ENCODE measurements at places on chromosomes 5 and 9. TPM values are rescaled to one million over a fixed set of nuclear protein-coding genes. Genes with fewer than 3 reads are reported as not detected.

Gene LHX3
- total RNA-seq, result not detected

Gene C9orf78
- total RNA-seq, result 36.6 TPM

Gene IFNA14
- not detected for total RNA-seq

Gene UNC13B
- total RNA-seq, result 20.4 TPM

Gene FRMD3
- 13.8 TPM for total RNA-seq

Gene CFAP157
- total RNA-seq, result not detected

Gene TAF11L5
- not detected for total RNA-seq

DNA sequence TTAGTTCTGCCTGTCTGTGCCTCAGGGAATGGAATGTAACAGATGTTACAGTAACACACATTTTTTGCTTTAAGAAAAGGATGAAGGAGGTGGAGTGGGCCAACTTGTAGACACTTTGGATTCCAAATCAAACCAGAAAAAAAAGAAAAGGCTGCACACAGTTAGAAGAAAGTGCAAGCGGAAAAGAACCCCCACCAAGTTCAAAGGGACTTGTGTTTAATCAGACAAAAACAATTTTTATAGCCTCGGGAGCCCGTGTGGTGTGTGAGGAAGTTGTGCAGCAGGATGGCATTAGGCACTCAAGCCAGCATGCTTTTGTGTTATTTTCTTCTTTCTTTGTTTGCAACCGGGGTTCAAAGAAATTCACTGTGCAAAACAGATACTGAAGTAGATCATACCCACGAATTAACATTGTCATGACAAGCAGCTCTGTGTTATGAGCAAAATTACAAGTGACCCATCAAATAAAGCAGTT is 189.5 kb downstream of the SEMA5A start:
- no peak for DNase-seq

DNA sequence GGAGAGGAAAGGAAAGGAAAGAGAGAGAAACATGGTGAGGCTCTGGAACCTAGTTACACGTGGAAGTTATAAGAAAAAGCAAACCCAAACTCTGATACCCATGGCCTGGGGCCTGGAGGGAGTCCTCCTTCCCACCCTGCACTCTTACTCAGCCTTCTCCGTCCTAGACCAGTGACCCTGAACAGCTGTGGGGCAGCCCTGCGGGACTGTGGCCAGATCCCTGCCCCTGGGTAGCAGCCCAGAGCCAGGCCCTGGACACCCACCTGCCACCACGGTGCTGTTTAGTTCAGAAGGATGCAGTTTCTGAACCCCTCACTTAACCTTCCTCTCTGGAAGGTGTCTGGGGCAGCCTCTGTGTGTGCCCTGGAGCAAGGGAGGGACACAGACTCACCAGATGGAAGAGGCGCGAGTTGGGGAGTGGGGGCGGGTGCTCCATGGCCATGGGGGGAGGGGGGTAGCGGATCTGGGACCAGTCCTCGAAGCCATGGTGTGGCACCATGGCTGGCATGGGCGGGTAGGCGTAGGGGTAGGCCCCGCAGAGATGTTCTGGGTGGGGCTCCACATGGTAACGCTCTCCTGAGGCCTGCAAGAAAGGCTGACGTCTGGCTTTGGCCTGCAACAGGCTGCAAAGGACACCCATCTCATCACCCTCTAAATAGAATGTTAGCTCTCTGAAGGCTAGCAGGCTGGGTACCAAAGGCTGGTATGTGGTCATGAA is 13.0 kb downstream of the GPX3 start:
- DNase-seq, result no peak

- DNase-seq, result no peak
These were observed 1211.0 kb upstream of the CDH6 start for GRCh38 chr5:29982457-29982856.

GRCh38 chr5:179975713-179976134 is 68.0 kb upstream of the TBC1D9B start:
- DNase-seq, result no peak

- DNase-seq, result no peak
These were observed 30.8 kb downstream of the GALNT12 start for GRCh38 chr9:98838155-98838867.

DNA sequence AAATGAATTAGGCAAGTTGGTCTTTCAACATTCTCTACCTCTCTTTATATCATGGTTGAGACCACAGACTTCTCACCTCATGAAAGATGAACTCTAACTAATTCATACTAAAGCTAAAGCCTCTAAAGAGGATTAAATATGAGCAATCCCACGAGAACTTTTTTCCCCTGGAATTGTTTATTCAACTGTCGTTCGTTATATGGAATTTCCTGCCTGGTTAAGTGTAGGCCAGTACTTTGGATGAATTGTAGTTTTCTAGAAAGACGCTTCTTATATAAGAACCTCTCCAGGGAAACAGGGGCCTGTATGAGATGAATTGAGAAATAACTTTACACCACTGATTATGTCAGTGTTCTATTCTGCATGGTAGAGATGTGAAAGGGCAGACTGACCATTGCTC is 42.9 kb downstream of the PDCD1LG2 start:
- DNase-seq, result no peak

DNA sequence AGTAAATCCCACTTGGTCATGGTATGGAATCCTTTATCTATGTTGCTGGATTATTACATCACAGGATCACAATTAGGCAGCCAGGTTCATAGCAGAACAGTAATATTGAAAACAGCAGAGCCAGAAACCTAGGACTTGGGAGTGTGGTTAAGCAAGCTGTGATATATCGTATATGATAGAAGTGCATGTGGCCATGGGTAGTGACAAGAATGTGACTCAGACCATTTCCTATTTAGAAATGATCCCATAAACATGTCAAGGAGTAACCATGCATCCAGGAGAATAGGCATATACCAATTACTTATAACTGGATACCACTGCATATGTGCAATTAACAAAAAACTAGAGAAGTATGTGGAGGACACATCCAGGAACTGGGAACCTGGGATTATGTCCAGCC is 31.2 kb downstream of the AMBP start:
- no peak for DNase-seq

- DNase-seq, result no peak
These were observed 23.2 kb upstream of the TMEM250 start for GRCh38 chr9:136141682-136142413.

DNA sequence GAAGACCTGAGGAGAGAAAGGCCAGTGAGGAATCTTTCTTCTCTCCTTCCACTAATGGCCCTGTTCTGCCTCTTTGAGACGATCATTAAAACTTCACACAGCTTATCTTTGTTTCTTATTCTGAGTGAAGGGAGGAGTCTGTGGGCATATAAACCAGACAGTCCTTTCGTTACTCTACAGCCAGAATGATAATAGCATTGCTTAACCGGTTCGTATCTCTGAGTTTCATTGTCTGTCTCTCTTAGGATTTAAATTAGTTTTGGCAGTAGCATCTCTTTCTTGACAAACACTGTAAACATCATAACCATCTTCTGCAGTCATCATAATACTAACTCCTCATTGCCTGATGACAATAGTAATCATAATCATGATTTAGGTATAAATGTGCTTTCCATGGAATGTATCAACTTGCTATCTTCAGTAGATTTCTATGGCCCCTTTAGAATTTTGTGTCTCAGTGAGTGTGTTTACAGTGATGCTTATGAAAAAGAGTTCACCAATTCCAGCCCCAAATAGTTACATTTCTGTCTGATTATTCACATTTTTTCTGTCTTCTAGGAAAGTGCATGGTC is 618.8 kb upstream of the KLF4 start:
- DNase-seq, result no peak

DNA sequence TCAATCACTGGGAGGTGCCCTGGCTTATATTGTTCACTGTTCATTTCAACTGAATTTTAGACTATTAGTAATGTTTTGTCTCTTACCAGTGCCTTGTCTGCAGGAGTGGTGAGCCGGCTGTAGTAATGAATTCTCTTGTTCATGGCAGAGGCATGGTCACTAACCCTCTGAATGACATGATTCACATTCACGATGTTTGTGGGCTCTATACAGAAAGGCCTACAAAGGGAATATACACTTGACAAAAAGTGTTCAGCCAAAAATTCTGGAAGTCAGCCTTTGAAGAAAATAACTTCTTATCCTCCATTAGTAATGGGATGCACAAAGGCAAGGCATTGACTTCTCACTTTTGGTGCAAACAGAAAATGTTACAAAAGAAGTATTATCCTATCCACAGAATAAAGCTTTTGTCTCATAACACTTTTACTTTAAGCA is 39.6 kb downstream of the SLC38A9 start:
- DNase-seq, result no peak
